ENCODE measurements at places on chromosomes 7 and 10.

- no peak for DNase-seq
Observed at GRCh38 chr10:71244431-71245419, 32.4 kb downstream of the UNC5B start.

DNA sequence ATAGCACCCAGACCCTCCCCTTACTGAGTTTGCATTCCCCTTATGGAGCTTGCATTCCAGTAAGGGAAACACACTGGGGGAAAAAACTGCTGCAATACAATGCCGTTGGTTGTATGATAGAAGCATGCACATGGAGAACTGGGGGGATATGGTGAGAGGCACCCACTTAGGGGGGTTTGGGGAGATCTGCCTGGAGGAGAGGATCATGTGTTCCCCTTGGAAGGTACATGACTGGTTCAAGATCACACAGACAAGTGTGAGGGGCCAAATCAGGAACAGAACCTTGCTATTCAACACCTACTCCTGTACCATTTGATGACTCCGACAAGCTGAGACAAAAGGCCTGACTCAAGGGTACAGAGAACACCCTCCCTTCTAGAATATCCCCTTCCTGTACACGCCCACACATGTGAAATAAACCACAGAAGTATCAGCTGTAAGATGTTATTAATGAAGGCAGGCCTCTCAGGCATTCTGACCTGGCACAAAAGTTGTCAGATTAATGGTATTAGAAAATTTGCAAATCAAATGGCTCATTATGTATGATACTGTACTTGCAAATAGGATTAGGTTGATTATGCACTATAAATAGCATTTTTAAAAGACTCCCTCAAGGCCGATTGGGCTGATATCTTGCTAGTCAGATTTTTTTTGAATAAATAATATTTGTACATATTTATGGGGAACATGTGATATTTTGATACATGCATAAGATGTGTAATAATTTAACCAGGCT, 122.2 kb downstream of the NPY start:
- DNase-seq, result no peak

DNA sequence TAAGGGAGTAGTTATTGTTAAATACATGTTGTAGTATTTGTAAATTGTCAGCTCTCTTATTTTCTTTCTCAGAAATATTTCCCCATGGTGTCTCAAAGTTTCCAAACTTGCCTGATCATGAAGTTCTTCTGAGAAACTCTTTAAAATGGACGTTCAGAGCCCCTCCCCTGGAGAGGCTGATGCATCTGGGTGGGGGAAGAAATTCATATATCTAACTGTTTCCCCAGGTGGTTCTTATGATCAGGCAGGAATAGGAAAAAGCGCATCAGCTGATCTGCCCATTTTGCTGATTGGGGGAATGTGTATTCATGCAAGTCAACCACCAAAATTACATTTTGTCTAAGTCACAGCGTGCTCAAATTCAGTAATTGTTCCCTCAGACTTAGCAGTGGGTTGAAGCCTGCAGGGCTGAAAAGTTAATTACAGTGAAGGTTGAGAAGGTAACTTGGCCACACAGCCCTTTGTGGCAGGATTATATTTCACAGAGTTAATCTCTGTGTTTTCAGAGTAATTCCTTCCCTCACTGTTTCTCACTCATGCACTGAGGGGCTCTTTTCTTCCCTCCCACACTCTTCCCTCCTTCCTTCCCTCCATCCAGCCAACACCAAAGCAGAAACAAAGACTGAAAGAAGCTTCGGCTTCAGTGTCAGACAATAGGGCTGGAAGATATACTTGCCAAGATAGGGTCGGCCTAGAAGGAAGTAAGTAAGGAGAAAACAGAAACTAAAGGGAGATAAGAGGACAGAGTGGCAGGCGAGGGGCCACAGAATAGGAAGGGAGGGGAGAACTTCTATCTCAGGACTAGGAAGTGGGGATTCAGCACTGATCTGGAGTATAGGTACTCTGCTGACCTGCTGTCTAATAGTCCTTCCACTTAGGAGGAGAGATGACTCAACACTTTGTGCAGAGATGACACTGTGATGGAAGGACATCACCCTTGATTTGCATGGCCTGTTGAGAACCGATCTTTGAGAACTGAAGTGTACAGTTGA, 50.5 kb upstream of the STARD3NL start:
- no peak for DNase-seq

- DNase-seq, result no peak
Observed at GRCh38 chr10:79123547-79123963, 54.8 kb downstream of the ZMIZ1 start.

GRCh38 chr7:137094-137891, 55.1 kb upstream of the FAM20C start:
- no peak for DNase-seq

DNA sequence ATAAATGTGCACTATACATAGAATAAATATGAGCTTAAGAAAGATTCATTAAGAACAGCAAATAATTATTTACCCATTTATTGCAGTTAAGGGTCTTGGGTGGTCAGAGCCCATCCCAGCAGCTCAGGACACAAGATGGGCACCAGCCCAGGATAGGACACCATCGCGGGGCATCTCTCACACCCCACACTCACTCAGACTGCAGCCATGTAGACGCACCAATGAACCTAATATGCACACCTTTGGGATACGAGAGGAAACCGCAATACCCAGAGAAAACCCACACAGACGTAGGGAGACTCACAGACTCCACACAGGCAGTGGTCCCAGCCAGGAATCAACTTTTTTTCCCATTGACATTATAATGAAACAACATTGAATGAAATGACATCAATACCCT, 36.0 kb downstream of the CARD11 start:
- no peak for DNase-seq

- DNase-seq, result no peak
Observed at GRCh38 chr7:149140831-149141230, 6.4 kb upstream of the ZNF398 start.

- no peak for DNase-seq
Observed at GRCh38 chr7:132024290-132024689, 467.9 kb upstream of the PODXL start.

GRCh38 chr7:29146057-29146706, at the start of gene CPVL:
Gene CPVL, minus strand, starts transcription at chr7:29146537. Its CDS starts 25,476 bp downstream, at chr7:29121061.
- no peak for DNase-seq

DNA sequence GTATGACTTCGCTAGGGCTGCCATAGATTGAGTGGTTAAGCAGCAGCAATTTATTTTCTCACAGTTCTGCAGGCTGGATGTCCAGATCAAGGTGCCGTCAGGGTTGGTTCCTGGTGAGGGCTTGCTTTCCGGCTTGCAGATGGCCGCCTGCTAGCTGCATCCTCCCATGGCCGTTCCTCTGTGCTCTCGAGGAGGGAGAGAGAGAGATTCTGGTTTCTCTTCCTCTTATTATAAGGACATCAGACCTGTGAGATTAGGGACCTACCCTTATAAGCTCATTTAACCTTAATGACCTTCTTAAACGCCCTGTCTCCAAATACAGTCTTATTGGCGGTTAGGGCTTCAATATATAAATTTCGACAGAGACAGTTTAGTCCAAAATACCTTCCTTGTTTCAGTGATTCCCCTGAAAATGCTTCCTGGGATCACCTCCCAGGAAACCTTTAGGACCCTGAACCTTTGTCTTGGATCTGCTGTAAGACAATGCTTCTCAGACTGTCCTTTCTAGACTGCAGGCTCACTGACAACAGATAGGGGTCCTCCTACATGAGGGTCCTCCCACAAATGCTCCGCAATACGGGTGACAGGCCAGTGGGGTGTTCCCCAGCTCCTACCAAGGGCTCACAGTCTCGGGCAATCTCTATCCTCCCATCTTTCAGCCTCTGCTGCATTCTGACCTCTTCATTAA, 82.5 kb upstream of the BAIAP2L1 start:
- DNase-seq, result no peak

GRCh38 chr7:114554781-114555537, 140.3 kb downstream of the FOXP2 start:
- peak; percentile 85 for DNase-seq

DNA sequence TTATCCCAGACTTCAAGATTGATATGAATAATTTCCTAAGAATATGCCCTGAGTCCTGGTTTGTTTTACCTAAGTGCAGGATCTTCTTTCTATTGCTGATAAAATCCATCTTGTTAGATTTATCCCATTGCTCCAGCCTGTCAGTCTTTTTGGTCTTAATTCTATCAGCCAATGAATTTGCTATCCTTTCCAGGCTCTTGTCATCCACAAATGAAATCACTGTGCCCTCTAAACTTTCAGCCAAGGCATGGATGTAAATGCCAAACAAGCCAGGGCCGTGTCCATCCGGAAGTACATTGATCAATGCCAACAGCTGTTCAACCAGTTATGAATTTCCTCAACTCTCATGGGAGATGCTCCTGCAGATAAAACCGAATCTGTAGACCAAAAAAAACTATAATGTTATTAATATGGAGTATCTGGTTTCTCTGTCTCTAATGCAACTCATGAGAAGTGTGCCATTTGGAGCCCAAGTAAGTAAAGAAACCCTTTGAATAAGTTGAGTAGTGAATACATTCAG, 40.0 kb downstream of the NPY start:
- no peak for DNase-seq

DNA sequence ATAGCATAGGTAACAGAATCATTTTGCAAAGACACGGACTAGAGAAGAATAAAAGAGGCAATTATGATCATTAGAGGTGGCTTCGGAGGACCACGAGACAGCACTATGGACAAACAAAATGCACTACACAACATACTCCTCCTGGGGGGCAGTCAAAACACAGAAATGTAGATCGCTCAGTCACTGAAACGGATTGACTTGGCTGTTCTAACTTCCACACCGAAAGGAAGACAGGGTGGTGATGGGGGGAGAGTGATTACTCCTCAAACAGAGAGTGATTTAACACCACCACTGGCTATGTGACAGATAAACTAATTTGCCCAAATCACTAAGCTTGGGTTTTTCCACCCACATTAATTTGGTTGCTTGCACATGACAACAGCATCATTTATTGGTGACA, 14.1 kb upstream of the PPA1 start:
- DNase-seq, result no peak

DNA sequence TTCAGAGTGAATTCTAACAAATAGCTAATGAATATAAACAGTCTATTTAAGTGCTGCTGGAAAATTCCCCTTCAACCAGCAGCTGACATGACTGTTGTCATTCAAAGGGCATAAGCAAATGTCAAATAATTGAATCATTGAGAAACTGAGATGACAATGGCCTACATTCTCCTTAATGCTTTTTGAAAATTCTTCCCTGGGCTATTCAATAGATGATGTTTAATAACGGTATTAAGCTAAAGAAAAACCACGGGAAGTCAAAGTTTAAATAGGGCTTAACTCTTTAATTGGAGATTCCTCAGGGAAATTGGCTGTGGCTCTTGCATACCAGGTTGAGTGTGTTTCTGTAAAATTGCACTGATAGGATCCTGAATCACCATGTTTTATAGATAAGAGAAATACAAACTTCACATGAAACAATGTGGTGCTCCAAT, 77.0 kb downstream of the ARL4A start:
- DNase-seq, result no peak

DNA sequence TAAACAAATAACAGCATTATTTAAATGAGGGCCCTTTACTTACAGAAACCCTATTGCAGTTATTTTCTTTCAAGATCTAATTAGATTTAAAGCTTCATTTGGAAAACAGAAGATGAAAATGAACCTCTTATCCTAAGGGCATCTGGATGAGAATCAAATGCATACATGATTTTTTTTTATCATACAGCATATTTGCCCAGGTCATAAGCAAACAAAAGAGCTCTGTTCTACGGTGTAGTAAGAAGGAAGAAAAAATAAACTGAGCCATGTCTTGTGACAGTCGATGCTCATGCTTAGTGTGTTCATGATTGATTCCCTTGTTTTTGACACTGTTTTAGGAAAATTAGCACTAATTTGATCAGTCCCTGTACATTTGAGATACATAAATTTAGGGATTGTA, 202.6 kb upstream of the RNF32 start:
- DNase-seq, result no peak

DNA sequence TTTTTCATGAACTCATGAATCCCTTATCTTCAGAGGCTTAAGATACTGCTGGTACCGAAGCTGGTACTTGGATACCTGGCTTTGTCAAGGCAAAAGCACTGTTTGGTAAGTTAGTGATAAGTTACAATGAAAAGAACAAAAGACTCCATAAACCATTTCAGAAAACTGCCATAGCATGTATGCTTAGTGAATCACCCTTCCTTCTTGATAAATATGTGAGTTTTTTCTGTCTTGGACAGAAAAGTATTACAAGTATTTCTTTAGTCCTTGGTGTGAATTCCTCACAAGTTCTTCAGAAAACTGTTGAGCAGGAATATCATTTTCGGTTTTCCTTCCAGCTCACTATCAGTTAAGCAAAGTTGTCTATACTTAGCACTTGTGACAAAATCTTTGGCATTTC, 25.6 kb downstream of the PUS7 start:
- no peak for DNase-seq

GRCh38 chr7:99505324-99505662, 831 bp downstream of the ZKSCAN5 start:
- no peak for DNase-seq

- DNase-seq, result no peak
Observed at GRCh38 chr7:34338961-34339526, 319.0 kb upstream of the NPSR1 start.

DNA sequence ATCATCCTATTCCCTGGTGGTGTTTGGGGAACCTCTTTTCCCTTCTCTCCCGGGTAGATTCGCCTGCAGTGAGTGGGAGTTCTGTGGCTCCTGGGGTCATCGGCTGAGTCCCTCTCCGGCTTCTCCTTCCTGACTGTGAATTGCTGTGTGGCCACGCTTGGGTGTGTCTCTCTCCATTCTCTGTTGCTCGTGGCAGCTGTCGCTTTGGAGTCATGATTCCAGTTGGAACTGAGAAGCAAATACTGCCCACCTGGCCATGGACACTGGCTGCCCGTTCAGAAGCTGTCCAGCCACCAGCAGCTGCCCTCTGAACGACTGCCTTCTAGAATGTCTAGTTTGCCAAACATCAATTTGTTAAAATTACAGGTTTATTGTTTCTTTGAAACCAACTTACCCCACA, 23.1 kb upstream of the PITRM1 start:
- DNase-seq, result no peak

- peak; percentile 94 for DNase-seq
Observed at GRCh38 chr7:100583132-100584053, 2.5 kb downstream of the LRCH4 start.

- no peak for DNase-seq
Observed at GRCh38 chr7:140670343-140670935, 2.3 kb upstream of the ADCK2 start.

GRCh38 chr7:158829021-158829341, 328 bp downstream of the ESYT2 start:
- DNase-seq, result peak; percentile 46

DNA sequence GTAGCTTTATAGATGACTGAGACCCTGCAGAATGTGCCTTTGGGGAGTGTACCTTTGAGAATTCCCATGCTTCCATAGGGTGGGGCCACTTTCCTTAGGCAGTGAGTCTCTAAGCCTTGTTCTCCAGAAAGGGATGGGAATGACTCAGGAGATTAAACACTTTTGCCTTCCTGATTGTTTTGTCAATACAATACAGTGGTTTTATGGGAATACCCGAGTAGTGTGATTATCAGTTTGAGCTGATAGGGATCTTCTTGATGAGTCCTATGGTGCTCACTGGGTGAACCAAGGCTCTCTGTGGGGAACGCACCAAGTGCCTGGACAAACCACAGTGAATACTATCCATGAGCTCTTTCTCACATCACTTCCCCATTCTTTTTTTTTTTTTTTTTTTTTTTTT, 6.3 kb downstream of the MYOF start:
- DNase-seq, result peak; percentile 35
